ENCODE measurements at places on chromosomes 4 and X.

- DNase-seq = no peak
Observed at GRCh38 chrX:120365968-120366367, 4.1 kb downstream of the ATP1B4 start.

GRCh38 chr4:41507291-41507947 lies 30.5 kb upstream of the LIMCH1 start:
- no peak for DNase-seq

GRCh38 chr4:104099141-104099540 lies 379.4 kb upstream of the TACR3 start:
- no peak for DNase-seq

GRCh38 chrX:1807301-1807731 lies 192.5 kb downstream of the ASMT start:
- no peak for DNase-seq

GRCh38 chr4:144579411-144580030 lies 66.4 kb upstream of the HHIP start:
- DNase-seq = no peak

DNA sequence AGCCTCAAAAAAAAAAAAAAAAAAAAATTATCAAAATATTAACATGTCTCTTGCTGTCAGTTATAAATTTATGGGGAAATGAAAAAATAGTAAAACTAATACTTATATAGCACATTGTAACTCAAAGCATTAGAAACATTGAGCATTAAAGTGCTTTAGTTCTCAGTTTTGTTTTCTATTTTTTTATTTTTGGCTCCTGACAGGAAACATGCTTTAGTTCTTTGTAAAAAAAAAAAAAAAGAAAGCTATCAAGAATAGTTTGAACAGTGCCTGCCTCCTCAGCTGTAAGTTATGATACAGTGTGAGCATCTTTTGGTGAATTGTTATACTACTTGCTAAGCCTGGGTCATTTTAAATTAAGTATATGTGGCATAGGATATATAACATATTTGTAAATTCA lies 5.1 kb upstream of the CENPC start:
- DNase-seq = no peak

- DNase-seq = no peak
Observed at GRCh38 chr4:20698820-20699219, 1.4 kb upstream of the PACRGL start.

Measured in stimulated activated CD8-positive, alpha-beta memory T cell treated with anti-CD3 and anti-CD28 coated beads, Interleukin-15, amount 100 ng/mL, for 48 hours (primary cell).